ENCODE measurements at places on chromosomes 4 and X. TPM values are rescaled to one million over a fixed set of nuclear protein-coding genes. Genes with fewer than 3 reads are reported as not detected.

Gene HMX1
- total RNA-seq, result not detected

Gene PRR32
- total RNA-seq, result not detected

DNA sequence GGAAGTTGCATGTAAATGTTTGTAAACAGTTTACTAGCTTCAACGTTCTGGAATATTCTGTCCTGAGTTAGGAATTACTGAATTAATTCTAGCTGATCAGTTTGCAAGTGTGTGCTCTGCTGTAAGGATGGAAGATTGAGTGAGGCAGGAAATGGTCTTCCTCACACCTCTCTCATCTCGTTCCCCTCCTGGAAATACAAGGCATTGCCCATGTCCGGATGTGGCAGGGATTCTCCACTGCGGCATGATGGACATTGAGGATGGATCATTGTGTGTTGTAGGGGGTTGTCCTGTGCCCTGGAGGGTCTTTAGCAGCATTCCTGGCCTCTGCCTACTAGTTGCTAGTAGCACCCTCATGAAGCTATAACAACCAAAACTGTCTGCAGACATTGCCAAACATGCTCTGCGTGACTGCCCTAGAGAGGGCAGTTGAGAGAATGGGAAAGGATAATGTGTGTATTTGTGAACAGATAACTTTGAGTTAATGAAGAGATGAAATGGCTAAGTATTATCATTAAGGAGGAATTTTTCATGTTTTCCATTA lies 12.6 kb downstream of the CA5B start:
- DNase-seq, result peak; percentile 11

GRCh38 chr4:78325271-78326157 lies 226.1 kb upstream of the ANXA3 start:
- no peak for DNase-seq

DNA sequence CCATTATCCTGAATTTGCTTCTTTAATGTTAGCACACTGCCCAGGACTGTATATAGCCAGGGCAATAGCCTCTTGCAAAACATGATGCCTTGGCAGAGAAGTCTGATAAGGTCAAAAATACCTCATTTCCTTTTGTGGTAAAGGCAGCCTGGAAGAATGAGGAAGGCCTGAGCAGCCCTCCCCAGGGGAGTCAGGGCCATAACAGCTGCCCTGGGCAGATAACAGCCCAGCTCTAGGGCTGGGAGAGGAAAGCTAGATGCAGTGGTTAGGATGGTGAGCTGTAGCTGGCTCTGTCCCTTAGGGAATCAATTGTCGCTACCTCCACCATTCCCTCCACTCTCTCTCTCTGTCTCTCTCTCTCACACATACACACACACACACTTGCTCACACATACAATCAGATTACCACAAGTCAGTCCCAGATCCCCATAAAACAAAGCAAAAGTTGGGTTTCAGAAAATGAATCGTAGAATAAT lies 29.2 kb downstream of the EFHC2 start:
- DNase-seq, result no peak

- DNase-seq, result no peak
These were observed 232.8 kb downstream of the GALNTL6 start for GRCh38 chr4:172045981-172046380.

GRCh38 chr4:113436360-113436759 lies 325.2 kb downstream of the CAMK2D start:
- no peak for DNase-seq

- no peak for DNase-seq
These were observed 349.3 kb upstream of the GALNT7 start for GRCh38 chr4:172819353-172819752.
